ENCODE measurements at places on chromosomes 6 and 20. TPM values are rescaled to one million over a fixed set of nuclear protein-coding genes. Genes with fewer than 3 reads are reported as not detected.

Gene BMP5
- total RNA-seq = not detected

GRCh38 chr6:6771964-6772363 lies 183.4 kb downstream of the LY86 start:
- DNase-seq = no peak

Gene DPPA5
- total RNA-seq = not detected

- no peak for DNase-seq
Observed at GRCh38 chr6:42337985-42338743, 113.6 kb downstream of the TRERF1 start.

Gene CRISP3
- not detected for total RNA-seq

GRCh38 chr6:55568808-55569439 lies 10.1 kb downstream of the HMGCLL1 start:
- no peak for DNase-seq

GRCh38 chr6:78526432-78526831 lies 340.9 kb upstream of the IRAK1BP1 start:
- DNase-seq = no peak

GRCh38 chr20:31842471-31843157 lies 2.8 kb downstream of the FOXS1 start:
- no peak for DNase-seq

- DNase-seq = no peak
Observed at GRCh38 chr20:38032585-38033329, 499 bp downstream of the TTI1 start.

DNA sequence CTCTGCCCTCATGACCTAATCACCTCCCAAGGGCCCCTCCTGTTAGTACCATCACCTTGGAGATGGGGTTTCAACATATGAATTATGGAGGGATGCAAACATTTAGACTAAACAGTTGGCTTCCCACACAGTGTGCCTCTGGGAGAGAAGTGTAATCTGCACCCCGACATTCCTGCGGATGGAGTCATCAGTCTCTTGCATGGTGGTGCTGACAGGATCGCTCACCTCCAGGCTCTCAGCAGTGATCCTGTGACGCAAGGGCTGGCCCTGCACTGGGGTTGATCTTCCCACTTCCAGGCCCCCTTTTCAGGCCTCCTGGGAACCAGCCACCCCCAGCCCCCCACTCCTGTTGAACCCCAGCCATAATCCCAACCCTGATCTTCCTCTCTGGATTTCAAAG lies 16.0 kb upstream of the PI16 start:
- no peak for DNase-seq

Gene ADAT2
- total RNA-seq = 18.0 TPM

DNA sequence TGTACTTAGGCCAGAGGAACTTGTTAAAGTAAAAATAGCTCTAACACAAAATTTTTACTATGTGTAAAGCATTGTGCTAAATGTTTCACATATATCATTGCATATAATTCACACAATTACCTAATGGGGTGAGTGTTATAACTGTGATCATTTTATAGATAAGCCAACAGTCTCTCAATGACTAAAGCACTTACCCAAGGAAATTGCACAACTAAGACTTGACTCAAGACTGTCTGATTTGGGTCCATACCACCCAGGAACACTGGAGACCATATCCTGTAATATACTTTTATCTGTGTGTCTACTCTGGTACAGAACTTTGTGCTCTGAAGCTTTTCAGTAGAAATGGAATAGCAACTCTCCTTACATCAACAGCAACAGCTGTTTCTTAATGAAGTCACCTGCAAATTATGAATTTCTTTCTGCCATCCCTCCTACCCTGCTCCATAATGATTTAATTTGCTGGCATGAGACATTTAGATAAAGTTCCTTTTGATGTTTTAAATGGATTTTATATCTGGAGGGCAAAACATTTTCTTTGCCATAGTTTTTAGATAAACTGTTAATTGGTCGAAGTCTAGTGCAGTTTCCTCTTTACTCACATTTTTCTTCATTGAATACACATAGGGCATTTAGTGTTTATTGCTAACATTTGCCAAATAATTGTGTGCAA lies 47.5 kb downstream of the TSPYL4 start:
- DNase-seq = no peak

DNA sequence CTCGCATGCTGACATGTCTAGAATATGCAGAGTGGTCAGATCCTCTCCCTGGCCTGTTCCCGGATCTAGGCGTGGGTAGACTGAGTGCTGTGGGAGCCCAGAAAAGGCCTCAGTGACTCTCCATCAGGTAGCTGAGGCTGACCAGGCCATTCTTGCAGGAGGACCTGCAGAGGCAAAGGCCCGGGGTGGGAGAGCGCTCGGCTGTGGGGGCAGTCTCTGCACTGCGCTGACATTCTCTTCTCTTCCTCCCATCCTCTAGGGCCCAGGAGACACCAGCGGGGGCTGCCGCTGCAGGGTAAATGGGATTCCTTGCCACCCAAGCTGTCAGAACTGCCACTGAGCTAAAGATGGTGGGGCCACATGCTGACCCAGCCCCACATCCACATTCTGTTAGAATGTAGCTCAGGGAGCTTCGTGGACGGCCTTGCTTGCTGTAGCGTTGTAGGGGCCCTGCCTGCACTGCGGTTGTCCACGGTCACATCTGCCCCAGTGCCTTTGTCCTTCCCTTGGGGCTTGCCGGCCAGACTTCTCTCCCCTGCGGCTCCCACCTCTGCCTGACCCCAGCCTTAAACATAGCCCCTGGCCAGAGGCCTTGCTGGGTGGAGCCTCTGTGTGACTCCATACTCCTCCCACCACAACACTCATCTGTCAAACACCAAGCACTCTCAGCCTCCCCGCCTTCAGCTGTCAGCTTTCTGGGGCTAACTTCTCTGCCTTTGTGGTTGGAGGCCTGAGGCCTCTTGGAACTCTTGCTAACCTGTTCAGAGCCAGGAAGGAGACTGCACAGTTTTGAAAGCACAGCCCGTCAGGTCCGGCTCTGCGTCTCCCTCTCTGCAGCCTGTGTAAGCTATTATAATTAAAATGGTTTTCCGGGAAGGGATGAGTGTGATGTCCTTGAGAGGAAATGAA lies 22.2 kb downstream of the RBCK1 start:
- DNase-seq = no peak

DNA sequence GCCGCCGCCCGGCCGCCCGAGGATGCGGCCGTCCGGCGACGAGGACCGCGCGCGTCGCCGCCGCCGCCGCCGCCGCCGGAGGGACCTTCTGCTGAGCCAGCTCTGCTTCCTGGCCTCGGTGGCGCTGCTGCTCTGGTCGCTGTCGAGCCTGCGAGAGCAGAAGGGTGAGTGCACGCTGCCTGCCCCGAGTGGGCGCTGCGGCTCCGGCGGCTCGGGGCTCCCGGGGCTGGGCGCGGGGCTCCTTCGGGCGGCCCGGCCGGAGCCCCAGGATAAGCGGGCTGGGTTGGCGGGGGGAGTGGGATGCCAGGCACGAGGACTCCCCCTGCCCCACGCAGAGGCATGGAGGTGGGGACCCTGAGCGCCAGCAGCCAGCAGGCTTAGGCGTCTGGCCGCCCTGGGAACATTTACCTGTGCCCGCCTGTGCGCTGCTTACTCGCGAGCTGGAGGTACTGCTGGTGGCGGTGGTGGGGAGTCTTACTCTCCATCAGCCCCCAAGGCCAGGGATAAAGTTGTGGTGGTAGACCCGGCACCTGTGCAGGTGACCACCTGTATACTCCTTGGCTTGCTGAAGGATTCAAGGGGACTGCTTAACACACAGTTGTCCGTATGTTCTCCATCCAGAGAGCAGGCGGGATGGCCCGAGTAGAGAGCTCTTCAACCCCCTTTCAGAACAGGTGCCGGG lies 520 bp downstream of the SLC24A3 start:
- no peak for DNase-seq

Gene GNAS-AS1
- total RNA-seq = not detected

DNA sequence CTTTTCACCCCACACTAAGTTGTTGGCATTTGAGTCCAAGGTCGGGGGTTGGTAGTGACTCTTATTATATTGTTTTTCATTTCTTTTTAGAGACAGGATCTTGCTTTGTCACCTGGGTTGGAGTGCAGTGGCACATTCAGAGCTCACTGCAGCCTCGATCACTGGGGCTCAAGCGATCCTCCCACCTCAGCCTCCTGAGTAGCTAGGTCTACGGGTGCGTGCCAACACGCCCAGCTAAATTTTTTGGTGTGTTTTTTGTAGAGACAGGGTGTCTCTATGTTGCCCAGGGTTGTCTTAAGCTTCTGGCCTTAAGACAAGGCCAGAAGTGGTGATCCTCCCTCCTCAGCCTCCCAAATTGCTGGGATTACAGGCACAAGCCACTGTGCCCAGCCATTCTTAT lies 25.1 kb upstream of the TGM2 start:
- DNase-seq = no peak

Gene NMBR
- total RNA-seq = not detected

Gene HLA-DQB1
- total RNA-seq = 9.1 TPM

Gene CDH26
- total RNA-seq = 4.1 TPM

DNA sequence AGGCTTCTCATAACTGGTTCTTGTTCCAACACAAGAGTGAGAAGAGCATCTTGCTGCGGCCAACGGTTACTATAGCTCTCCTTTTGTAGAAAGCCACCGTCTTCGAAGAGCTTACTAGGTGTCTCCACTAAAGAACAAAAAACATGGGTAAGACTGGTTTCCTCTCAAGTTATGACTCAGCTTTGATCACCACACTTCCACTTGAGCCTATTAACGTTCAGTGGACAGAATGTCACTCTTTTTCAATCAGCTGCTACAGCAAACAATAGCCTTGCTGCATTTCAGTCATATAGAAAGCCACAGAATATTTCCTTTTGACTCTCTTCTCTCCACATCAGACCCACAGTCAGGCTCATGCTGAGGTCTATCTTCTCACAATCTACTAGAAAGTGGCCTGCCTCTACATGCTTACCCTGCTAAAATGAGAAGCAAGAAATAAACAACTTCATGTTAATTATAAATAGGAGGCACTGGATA lies 243.5 kb upstream of the PREP start:
- DNase-seq = no peak

DNA sequence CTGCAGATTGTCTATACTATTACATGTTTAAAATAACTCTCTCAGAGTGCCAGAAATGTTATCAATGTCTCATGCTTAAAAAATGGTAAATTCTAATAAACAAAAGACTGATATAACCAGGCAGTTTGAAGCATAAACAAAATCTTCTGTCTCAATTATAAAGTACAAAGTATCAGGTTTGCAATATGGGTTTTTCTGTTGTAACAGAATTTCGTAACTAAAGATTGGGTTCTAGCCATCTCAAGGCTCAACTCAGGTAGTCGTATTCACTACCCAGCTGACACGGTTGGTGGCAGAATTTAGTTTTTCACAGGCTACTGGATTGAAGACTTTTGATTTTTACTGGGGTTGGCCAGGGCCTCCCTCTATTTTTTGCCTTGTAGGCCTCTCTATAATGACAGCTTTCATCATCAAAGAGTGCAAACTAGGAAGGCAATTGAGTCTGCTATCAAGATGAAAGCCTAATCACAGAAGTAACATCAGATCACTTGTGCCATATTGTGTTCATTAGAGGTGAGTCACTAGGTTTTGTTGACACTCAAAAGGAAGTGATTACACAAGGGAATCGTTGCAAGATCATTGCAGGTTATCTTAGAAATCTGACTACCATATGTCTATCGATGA lies 3.6 kb downstream of the CYP39A1 start:
- DNase-seq = no peak

DNA sequence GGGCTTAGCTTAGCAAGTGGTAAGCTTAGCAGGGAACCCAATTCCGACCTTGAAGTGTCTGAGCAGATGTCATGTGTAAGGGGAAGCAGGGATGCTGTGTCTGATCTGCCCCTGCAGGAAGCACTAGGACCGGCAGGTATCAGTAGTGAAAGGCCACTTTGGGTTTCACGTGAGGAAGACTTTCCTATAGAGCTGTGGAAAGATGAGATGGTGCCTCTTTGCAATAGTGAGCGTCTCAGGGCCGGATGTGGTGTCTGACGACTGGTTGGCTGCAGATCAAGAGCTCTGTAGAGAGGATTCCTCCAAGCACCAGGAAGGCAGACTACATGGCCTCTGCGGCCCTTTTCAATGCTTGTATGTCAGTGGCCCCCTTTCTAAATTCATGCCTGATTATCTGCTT lies 98.3 kb downstream of the TIAM2 start:
- DNase-seq = no peak

DNA sequence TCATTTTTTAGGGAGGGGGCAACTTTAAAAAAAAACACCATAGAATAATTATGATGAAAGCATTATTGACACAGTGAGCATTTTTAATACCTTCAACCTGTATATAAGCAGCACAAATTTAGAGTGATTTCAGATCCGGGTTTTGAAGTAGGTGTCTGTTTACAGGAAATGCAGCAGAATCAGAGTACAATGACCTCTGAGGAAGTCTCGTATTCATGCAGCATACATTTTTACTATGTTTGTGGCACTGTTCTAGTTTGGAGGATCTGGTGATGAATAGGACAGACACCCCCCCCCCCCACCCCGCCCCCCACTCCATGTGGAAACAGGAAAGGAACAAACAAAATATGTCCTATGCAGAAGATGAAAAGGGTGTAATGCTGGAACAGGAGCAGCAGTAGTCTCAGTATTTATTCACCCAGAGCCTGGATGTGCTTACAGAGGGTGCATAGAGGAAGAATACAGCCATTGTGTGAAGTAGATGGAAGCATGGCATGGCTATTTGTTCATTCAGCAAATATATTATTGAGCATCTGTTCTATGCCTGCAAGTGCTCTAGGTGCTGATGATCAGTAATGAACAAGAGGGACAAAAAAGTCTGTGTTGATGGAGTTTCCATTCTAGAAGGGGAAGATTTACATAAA lies 19.7 kb downstream of the VAPB start:
- no peak for DNase-seq

GRCh38 chr20:59866338-59866737 lies 67.1 kb downstream of the SYCP2 start:
- DNase-seq = no peak

Gene SLC4A11
- total RNA-seq = 1.7 TPM

DNA sequence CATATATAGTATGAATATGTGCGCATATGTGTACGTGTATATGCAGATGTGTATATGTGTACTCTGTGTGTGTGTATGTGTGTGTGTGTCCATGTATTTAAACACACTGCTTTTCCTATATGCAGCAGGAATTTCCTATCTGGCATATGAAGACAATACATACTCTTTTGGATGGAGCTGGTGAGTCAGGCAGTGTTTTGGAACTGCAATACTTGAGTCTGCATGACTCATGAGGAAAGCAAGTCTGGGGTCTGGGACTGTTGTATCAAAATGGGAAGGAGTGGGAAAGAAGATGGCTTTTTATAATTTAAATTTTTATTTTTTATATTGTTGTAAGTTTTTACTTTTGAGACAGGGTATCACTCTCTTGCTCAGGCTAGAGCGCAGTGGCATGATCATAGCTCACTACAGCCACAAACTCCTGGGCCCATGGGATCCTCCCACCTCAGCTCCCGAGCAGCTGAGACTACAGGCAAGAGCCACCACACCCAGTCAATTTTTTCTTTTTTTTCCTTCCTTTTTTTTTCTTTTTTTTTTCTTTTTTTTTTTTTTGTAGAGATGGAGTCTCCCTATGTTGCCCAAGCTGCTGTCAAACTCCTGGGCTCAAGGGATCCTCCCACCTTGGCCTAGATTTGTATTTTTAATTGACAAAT lies 72.2 kb downstream of the ATXN1 start:
- DNase-seq = no peak
